Activated naive CD8-positive, alpha-beta T cell treated with anti-CD3 and anti-CD28 coated beads for 36 hours (primary cell): ENCODE measurements at places on chromosomes 12 and 14. TPM values are rescaled to one million over a fixed set of nuclear protein-coding genes. Genes with fewer than 3 reads are reported as not detected.

GRCh38 chr12:21751517-21751916 lies 23.0 kb downstream of the KCNJ8 start:
- peaks cover 12% of the 10 kb centered on the region for H3K27me3 ChIP-seq
- H3K4me1 ChIP-seq: no peaks in the 10 kb centered on the region
- H3K4me3 ChIP-seq: no peak overlapping the region
- no peak overlapping the region for H3K27ac ChIP-seq

PELI2 gene
- 2.5 TPM for total RNA-seq

DNA sequence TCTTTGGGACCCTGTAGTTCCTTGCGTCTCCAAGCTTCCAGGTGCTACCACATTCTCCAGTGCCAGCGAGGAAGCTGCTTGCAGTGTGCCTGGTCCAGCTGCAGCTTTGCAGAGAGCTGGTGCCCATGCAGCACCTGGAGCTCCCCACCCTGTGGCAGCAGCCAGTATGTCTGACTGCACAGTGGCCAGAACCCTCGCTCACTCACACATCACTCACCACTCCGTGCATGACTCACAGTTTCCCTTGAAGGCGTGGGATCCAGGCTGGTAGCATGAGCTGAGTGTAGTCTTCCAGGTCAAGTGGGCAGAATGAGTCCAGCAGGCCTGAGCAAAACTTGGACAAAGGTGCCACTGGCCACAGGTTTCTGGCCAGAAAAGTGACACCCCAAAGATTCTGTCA lies 33.6 kb downstream of the SDR9C7 start:
- DNase-seq: no peak
- H3K36me3 ChIP-seq: peaks cover 2% of the 10 kb centered on the region
- no peak overlapping the region for H3K27ac ChIP-seq
- H3K27me3 ChIP-seq: no peaks in the 10 kb centered on the region
- no peaks in the 10 kb centered on the region for H3K4me1 ChIP-seq
- no peak overlapping the region for H3K4me3 ChIP-seq

CARMIL3 gene
- total RNA-seq: 0.56 TPM
